ENCODE measurements at places on chromosomes 11 and 22. TPM values are rescaled to one million over a fixed set of nuclear protein-coding genes. Genes with fewer than 3 reads are reported as not detected.

GNAZ gene
- 0.70 TPM for total RNA-seq

ANKRD42 gene
- 9.7 TPM for total RNA-seq

SCGB1D2 gene
- not detected for total RNA-seq

CALCA gene
- total RNA-seq, result not detected

RNF169 gene
- 21.3 TPM for total RNA-seq

CLMP gene
- total RNA-seq, result 0.26 TPM

TUBGCP6 gene
- 132 TPM for total RNA-seq

LRRC32 gene
- total RNA-seq, result 2.2 TPM

DNA sequence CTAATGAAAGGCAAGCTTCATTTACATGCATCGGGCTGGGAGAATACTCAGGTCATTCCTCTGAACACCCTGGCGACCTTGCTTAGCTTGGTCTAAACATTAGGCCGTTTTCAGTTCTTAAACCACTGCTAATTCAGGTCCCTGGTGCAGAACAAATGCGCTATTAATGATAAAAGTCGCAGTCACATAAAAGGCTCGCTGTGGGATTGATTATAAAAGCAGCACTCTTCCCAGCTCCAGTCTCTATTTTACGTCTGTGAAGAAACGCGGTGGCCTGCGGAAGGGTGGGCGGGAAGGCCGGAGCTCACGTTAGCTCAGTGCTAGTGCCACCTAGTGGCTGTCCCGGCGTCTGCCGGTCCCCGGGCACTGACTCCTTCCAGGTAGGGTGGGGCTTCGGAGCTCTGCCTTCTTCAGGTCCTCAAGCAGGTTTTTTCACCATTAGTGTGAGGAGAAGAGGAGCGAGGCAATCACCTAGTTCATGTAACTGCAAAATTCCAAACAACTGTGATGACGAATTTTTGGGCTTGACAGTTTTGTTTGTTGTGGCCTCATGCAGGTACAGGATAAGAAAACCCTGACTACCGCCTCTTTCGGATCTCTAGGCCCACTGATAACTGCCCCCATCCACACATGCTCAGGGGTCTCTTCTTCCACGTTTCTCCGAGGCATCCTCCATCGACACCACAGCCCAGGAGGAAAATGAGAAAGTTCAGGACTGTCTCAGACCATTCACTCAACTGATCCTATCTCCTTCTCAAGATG lies 66.5 kb upstream of the CLMP start:
- H3K4me3 ChIP-seq, result no peak overlapping the region
- H3K27me3 ChIP-seq, result no peaks in the 10 kb centered on the region
- peak; percentile 16 for DNase-seq
- H3K27ac ChIP-seq, result no peak overlapping the region
- H3K4me1 ChIP-seq, result no peaks in the 10 kb centered on the region

DNA sequence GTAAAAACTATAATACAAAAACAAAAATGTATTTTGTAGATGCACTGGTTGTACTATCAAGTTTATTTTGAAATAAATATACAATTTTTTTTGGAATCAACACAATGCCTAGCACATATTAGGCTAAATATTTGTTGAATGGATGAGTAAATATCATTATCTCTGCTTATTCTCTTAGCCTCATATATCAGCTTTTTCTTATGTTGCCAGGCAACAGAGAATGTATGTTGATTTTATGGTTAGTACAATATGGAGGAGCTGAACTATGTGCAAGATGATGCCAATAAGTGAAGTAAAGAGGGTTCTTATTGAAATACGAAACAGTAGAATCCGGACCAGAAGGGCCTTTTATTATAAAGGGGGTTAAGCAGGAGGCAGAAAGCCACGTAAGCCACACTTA lies 94.9 kb downstream of the FAR1 start:
- H3K27me3 ChIP-seq, result no peaks in the 10 kb centered on the region
- H3K4me3 ChIP-seq, result no peak overlapping the region
- no peaks in the 10 kb centered on the region for H3K36me3 ChIP-seq
- no peaks in the 10 kb centered on the region for H3K4me1 ChIP-seq
- H3K27ac ChIP-seq, result no peak overlapping the region
- no peak for DNase-seq

- H3K27ac ChIP-seq, result no peak overlapping the region
- H3K36me3 ChIP-seq, result no peaks in the 10 kb centered on the region
- H3K4me1 ChIP-seq, result no peaks in the 10 kb centered on the region
- peaks cover 16% of the 10 kb centered on the region for H3K27me3 ChIP-seq
These were observed 17.2 kb downstream of the SLC25A18 start for GRCh38 chr22:17580441-17581031.

- H3K27ac ChIP-seq, result no peak overlapping the region
- no peaks in the 10 kb centered on the region for H3K4me1 ChIP-seq
- H3K4me3 ChIP-seq, result no peak overlapping the region
- DNase-seq, result no peak
These were observed 5.8 kb upstream of the MIEF1 start for GRCh38 chr22:39496131-39496838.

DNA sequence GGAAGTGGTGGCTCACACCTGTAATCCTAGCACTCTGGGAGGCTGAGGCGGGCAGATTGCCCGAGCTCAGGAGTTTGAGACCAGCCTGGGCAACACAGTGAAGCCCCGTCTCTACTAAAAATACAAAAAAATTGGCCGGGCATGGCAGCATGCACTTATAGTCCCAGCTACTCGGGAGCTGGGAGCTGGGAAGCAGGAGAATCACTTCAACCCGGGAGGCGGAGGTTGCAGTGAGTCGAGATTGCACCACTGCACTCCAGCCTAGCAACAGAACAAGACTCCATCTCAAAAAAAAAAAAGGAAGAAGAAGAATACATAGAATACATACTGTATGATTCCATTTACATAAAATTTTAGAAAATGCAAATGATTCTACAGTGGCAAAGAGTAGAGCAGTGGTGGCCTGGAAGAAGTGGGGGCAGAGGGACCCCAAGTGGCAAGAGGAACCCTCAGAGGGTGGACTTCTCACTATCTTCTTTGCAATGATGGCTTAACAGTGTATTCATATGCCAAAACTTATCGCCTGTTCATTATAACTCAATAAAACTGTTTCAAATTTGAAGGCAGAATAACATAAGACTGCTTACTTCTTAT lies 22.0 kb downstream of the PACSIN2 start:
- H3K27ac ChIP-seq, result no peak overlapping the region
- no peak for DNase-seq
- no peaks in the 10 kb centered on the region for H3K36me3 ChIP-seq

DNA sequence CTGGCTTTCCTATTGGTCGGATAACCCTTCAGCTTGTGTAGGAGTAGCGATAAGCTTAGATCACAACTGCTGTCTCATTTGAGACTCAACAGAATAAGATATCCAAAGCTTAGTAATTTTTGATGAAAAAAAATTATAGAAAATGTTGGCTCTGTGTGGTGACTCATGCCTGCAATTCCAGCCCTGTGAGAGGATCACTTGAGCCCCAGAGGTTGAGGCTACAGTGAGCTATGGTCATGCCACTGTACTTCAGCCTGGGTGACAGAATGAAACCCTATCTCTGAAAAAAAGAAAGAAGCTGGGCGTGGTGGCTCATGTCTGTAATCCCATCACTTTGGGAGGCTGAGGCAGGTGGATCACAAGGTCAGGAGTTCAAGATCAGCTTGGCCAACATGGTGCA lies 55.6 kb upstream of the RRM1 start:
- peaks cover 2% of the 10 kb centered on the region for H3K36me3 ChIP-seq
- H3K27me3 ChIP-seq, result no peaks in the 10 kb centered on the region
- H3K4me1 ChIP-seq, result no peaks in the 10 kb centered on the region
- no peak overlapping the region for H3K27ac ChIP-seq
- no peak overlapping the region for H3K4me3 ChIP-seq
- no peak for DNase-seq

- no peak for DNase-seq
- no peaks in the 10 kb centered on the region for H3K36me3 ChIP-seq
- H3K4me1 ChIP-seq, result peaks cover under 1% of the 10 kb centered on the region
- no peak overlapping the region for H3K4me3 ChIP-seq
- H3K27me3 ChIP-seq, result peaks cover 9% of the 10 kb centered on the region
These were observed 5.9 kb upstream of the ARL2 start for GRCh38 chr11:65008016-65008415.

DNA sequence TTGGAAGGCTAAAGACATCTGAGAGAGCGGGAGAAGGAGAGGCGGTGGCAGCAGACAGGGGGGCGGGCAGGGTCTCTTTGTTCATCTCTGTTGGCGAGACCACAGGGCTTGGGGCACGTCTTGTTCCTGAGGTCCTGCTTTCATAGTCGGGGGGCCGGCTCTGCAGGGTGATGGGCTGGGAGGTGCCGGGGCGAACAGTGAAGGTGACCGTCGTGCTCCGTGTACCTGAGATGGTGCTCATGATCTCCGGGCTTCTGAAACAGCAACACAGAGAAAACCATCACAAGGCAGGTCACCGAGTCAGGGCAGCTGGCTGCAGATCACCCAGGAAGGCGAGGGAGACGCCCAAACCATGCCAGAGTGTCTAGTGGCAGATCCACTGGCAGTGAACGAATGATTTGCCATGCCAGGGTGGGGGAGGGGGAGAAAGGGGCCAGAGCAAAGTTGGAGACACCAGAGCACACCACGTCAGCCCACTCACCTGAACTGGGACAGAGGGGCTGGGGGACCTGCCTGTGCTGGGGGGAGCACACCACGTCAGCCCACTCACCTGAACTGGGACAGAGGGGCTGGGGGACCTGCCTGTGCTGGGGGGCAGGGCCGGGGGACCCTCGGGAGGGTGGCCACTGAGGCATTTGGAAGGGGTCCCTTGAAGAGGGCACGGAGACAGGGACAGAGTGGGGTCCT lies 75.0 kb downstream of the CTTN start:
- no peaks in the 10 kb centered on the region for H3K36me3 ChIP-seq
- no peaks in the 10 kb centered on the region for H3K27me3 ChIP-seq
- H3K4me3 ChIP-seq, result no peak overlapping the region
- no peak for DNase-seq
- H3K27ac ChIP-seq, result no peak overlapping the region
- H3K4me1 ChIP-seq, result no peaks in the 10 kb centered on the region

GRCh38 chr11:4560467-4560866 lies 15.5 kb downstream of the OR52M1 start:
- no peak for DNase-seq
- H3K4me3 ChIP-seq, result no peak overlapping the region
- H3K27me3 ChIP-seq, result peaks cover 12% of the 10 kb centered on the region
- no peak overlapping the region for H3K27ac ChIP-seq
- H3K36me3 ChIP-seq, result no peaks in the 10 kb centered on the region
- no peaks in the 10 kb centered on the region for H3K4me1 ChIP-seq

GRCh38 chr22:44454113-44454769 lies 43.8 kb downstream of the RTL6 start:
- no peaks in the 10 kb centered on the region for H3K36me3 ChIP-seq
- peaks cover 9% of the 10 kb centered on the region for H3K4me1 ChIP-seq
- no peak for DNase-seq
- H3K27me3 ChIP-seq, result no peaks in the 10 kb centered on the region
- H3K27ac ChIP-seq, result peak overlapping the region; percentile 93

GRCh38 chr22:39481054-39481453 lies 21.0 kb upstream of the MIEF1 start:
- no peak overlapping the region for H3K4me3 ChIP-seq
- H3K4me1 ChIP-seq, result no peaks in the 10 kb centered on the region
- no peak overlapping the region for H3K27ac ChIP-seq
- no peak for DNase-seq
- H3K36me3 ChIP-seq, result no peaks in the 10 kb centered on the region
- peaks cover 30% of the 10 kb centered on the region for H3K27me3 ChIP-seq

GRCh38 chr11:96106645-96107044 lies 182.7 kb upstream of the MTMR2 start:
- H3K36me3 ChIP-seq, result no peaks in the 10 kb centered on the region
- H3K27me3 ChIP-seq, result no peaks in the 10 kb centered on the region
- H3K4me1 ChIP-seq, result peaks cover 20% of the 10 kb centered on the region
- H3K4me3 ChIP-seq, result no peak overlapping the region

DNA sequence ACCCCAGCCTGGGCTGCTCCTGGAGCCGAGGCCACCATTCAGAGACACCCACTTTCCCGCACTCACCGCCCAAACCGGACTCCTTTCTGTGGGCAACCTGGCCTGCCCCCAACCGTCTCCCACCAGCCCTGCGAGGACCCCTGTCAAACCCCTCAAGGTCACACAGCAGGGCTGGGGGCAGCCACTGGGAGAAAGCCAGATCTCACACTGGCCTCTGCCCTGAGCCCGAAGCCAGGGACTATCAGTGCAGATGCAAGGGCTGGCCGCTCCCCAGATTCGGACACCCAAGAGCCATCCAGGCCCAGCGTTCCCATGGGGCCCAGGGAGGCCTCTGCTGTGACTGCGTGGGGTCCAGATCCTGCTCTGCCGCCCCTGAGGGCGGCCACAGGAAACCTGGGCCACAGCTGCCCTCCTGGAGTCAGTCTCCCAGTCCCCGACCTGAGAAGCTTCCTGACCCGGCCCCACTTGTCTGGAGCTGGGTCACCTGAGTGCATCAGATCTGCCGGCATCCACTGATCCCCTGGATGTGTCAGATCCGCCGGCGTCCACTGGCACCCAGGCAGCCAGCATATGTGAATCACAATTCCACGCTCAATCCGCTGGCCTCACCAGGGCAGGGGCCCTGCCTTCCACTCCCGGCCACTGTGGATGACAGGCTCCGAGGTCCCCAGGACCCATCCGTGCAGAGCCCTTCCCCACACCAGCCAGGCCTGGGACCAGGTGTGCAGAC lies 139.7 kb downstream of the BRD1 start:
- peaks cover 5% of the 10 kb centered on the region for H3K4me1 ChIP-seq
- H3K27ac ChIP-seq, result no peak overlapping the region
- DNase-seq, result no peak
- no peaks in the 10 kb centered on the region for H3K27me3 ChIP-seq
- H3K4me3 ChIP-seq, result no peak overlapping the region
- H3K36me3 ChIP-seq, result no peaks in the 10 kb centered on the region

- no peak overlapping the region for H3K4me3 ChIP-seq
- H3K36me3 ChIP-seq, result no peaks in the 10 kb centered on the region
- H3K27ac ChIP-seq, result no peak overlapping the region
- no peak for DNase-seq
These were observed 602.6 kb upstream of the API5 start for GRCh38 chr11:42709216-42709615.
